ENCODE measurements at places on chromosomes 3 and 15.

GRCh38 chr3:64454179-64454578 is 228.9 kb upstream of the PRICKLE2 start:
- no peak for DNase-seq

- DNase-seq: no peak
Measured at GRCh38 chr3:158522221-158523136, 48.5 kb upstream of the MLF1 start.

GRCh38 chr3:172073262-172073915 is 34.0 kb downstream of the FNDC3B start:
- no peak for DNase-seq

DNA sequence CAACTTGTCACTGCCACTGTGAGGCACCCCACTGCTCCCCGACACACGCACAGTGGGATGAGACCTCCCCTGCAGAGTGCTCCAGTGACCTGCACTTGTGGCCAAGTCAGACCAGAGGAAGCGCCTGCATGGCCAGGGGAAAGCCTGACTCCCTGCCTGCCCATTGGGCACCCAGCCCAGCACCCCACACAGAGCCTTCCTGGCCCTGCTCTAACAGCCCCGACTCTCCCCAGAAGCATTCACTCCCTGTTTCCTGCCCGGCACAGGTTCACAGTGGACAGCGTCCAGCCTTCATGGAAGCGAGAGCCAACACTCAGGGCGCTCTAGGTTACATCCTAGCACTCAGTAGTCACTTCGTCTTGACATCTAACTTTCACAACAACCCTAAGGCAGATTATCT is 27.8 kb downstream of the RBPMS2 start:
- no peak for DNase-seq

- no peak for DNase-seq
Measured at GRCh38 chr15:73125219-73125618, 73.0 kb downstream of the NEO1 start.

DNA sequence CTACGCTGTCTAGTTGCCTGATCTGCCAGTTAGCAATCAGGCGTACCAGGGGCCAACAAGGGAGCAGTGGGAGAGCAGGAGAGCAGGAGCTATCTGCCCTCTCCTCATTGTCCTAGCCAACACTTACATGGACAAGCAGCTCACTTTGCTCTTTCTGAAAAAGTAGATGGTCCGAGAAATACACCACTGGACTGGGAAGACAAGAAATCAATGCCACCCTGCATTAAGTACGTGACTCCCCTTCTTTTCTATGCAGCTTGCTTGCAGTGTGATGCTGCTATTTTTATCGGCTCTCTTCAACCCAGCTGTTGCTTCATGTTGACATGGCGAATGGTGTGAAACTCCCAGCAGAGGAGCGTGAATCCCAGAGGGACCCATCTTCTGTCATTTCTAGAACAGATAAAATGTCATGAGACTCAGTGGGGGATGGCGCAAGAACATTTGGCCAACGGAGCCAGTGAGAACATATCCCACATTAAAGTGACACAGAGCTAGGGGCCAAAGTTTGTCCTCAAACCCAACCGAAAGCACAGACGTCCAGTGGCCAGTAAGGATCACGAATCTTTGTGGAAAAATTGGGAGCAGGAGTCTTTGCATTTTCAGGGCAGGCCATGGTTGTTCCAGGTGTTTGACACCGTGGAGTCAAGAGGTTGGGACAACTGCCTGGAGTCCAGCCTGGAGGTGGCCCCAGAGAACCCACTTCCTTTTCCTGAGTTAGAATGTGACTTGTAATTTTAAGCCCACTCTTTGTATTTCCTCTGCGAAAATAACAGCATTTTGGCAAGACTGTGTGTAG is 53.7 kb upstream of the MEF2A start:
- DNase-seq: no peak

DNA sequence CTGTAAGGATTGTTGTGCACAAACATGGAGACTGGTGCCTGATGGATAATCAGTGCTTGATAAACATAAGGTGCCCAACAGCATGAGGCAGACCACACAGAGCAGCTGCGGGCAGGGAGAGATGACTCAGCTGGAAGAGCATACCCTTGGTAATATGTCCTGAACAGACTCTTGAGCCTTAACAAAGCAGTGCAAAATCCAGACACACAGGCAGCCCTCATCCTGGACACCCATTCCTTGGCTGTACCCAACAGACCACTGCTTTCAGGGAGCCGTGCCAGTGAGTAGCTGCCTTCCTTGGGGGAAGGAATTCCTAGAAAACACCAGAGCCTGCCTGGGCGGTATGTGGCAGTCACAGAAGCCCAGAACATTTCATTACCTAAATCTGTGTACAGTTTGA is 156.2 kb downstream of the CLSTN2 start:
- no peak for DNase-seq
